ENCODE measurements at places on chromosomes 16 and 17.

GRCh38 chr16:2739625-2740430 is 12.6 kb upstream of the SRRM2 start:
- DNase-seq: no peak

- no peak for DNase-seq
Measured at GRCh38 chr16:9772526-9773225, 409.6 kb downstream of the GRIN2A start.

DNA sequence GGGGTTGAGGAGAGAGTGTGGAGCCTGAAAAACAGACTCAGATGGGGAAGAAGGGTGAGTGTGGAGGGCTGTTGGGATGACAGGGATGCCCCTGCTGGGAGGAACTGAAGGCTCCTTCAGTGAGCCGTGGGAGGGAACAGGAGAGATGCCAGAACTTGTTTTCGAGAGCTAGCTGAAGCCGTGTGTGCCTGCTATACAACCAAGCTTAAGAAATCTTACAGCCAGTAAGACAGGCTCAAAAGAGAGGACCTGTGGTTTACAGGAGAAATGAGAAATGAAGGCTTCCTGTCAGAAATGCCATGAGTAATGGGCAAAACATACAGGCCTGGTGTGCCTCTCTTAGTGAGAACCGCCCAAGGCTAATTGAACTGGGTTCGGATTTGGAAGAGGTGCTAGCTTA is 99.6 kb downstream of the SPACA3 start:
- no peak for DNase-seq

DNA sequence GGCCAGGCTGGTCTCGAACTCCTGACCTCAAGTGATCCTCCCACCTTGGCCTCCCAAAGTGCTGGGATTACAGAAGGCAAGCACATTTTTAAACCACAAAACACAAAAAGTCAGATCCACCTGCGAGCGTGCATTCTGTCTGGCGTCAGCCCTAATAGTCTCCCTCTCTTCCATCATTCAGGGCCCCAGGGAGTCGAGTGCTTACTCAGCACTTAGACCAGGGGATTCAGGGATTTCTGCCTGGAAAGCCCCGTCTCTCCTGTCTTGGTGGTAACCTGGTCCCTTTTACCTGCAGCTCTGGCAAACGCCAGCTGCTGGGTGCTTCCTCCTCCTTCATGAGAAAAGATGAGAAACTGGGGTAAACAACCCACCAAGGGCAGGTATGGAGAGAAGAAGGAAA is 443.1 kb downstream of the SOX9 start:
- DNase-seq: no peak

DNA sequence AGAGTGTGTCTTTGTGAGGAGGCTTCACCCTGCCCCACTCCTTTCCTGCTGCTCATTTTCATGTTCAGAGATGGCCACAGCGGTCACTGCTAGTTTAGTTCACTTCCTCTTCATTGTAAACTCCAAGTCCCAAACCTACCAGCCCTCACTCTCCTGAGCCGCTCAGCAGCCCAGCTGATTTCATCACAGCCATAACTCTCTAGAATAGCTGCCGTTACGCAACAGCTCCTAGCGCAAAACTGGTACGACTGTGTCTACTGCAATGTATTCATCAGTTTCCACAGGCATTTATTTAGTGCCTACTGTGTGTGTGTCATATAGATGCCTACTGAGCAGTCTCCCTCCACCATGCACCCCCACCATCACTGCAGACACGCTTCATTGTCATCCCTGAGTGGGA is 233.5 kb upstream of the RPL38 start:
- DNase-seq: no peak

- no peak for DNase-seq
Measured at GRCh38 chr17:44323359-44324091, 1.1 kb downstream of the SLC25A39 start.

DNA sequence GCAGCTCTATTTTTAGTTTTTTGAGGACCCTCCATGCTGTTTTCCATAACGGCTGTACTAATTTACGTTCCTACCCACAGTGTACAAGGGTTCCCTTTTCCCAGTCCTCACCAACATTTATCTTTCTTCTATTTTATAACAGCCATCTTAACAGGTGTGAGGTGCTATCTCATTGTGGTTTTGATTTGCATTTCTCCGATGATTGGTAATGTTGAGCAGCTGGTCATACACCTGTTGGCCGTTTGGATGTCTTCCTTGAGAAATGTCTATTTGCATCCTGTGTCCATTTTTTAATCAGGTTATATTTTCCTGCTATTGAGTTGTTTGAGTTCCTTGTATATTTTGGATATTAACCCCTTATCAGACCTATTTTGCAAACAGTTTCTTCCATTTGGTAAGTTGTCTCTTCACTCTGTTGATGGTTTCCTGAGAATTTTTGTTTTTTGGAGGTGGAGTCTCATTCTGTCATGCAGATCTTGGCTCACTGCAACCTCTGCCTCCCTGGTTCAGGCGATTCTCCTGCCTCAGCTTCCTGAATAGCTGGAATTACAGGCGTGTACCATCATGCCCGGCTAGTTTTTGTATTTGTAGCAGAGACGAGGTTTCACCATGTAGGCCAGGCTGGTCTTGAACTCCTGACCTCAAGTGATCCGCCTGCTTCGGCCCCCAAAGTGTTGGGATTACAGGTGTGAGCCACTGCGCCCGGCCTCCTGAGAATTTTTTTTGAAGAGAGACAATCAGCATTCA is 279.6 kb downstream of the SNX29 start:
- DNase-seq: no peak

GRCh38 chr16:75519175-75519574 is 16.7 kb downstream of the CHST5 start:
- no peak for DNase-seq

GRCh38 chr16:30725418-30725792 is 22.8 kb upstream of the PHKG2 start:
- no peak for DNase-seq

- no peak for DNase-seq
Measured at GRCh38 chr17:3897731-3898130, 4.9 kb upstream of the CAMKK1 start.

GRCh38 chr17:70207184-70207583 is 37.9 kb downstream of the KCNJ2 start:
- DNase-seq: no peak

GRCh38 chr17:14622615-14623101 is 321.8 kb downstream of the HS3ST3B1 start:
- DNase-seq: no peak

DNA sequence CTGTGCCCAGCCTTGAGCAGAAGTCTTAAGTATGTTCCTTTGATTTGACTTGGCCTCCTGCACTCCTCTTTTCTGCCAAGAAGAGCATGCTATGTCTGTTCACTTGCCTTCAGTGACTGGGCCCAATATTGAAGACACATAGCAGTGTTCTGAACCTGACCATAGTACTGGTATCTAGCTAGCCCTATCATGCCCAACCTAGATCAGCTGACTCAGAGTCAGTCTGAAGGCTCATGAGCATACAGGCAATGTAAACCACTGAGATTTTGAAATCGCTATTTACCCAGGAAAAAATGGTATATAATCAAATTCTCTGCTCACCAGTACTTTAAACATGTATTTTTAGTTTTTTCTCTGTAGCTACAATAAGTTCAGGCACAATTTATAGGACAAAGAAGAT is 129.4 kb downstream of the TANC2 start:
- DNase-seq: no peak

DNA sequence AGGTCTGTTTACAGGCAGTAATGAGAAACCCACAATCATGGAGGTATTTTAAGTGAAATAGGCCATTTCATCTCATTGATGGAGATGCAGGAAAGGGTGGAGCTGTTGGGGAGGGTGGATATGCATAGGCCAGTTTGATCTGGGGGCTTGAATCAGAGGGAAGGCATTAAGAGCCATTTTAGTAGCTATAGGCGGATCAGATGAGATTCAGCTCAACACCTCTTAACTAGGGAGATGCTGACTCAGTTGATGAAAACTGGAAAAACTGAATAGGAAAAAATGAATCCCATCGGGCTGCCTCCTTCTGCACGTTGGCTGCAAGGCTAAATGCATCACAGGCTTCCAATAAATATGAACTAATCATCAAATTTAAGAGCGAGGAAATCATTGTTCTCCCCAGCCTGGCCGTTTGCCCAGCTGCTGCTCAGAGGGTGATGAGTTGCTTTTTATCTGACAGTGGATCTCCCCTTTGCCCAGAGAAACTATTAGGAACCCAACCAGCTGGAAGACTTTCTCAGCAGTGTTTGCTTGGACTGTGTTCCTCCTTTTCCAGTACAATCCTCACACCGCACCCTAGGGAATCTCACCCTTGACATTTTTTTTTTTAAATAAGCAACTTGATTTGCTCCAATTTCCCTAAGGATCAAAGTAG is 149.6 kb downstream of the SOX9 start:
- DNase-seq: peak; percentile 77

DNA sequence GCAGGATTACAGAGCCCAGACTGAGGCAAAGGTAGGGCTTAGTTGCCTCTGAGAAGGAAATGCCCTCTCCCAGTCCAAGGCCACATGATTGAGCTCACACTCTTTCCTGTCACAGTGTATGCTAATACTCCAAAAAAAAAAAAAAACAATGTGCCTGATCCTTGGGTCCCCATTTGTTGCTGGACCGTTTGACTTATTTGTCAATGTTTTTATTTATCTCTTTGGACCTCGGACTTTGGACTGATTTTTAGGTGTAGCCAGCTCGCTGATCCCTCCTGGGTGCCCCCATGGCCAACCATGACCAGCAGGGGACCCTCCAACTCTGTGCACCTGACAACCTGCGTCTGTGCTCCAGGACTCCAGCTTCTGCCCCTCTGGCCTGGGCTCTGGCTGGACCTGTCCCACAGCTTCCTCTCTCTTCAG is 622 bp upstream of the CCL16 start:
- no peak for DNase-seq

GRCh38 chr16:67846320-67847063 is at the start of gene NUTF2:
NUTF2 (plus strand) TSS chr16:67846933; CDS start chr16:67865131, 18,198 bp downstream.
- peak; percentile 93 for DNase-seq

GRCh38 chr17:699345-699744 is 15.3 kb downstream of the VPS53 start:
- no peak for DNase-seq

GRCh38 chr17:59769887-59770286 is 62.4 kb downstream of the VMP1 start:
- DNase-seq: no peak

GRCh38 chr17:15973834-15974233 is 25.7 kb downstream of the ZSWIM7 start:
- no peak for DNase-seq

DNA sequence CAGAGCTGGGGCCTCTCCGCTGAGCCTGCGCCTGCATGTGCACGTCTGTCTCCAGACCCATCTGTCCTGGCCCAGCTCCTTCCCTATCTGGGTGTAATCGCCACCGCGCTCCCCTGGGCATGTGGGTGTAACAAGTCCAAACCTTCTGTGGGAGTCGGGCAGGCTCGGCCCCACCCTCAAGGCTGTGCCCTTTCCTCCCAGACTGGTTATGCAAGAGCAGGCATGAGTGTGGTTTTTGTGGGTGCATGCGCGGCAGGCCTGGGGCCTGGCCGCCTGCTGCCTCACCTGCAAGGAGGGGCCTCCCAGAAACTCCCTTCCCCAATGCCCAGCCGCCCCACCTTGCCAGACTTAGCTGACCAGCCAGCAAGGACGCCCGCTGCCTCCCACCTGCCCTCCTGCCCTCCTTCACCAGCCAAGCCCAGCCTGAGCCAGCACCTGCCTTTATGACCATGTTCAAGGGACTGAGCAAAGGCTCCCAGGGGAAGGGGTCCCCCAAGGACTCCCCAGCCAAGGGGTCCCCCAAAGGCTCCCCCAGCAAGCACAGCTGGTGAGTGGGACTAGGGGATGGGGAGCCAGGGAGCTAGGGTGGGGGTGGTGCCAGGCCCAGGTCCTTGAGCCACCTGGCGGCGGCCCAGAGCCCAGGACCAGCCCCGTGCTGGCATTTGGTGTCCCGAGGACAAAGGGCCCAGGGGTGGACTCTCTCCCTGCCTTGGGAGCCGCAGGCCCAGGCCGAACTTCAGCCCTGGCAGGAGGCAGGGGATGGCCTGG is at the start of gene EVPLL:
Gene EVPLL, plus strand, starts transcription at position 342 of the 768 bp plus-strand sequence. CDS start 3,160 bp downstream, outside the sequence.
- DNase-seq: no peak

DNA sequence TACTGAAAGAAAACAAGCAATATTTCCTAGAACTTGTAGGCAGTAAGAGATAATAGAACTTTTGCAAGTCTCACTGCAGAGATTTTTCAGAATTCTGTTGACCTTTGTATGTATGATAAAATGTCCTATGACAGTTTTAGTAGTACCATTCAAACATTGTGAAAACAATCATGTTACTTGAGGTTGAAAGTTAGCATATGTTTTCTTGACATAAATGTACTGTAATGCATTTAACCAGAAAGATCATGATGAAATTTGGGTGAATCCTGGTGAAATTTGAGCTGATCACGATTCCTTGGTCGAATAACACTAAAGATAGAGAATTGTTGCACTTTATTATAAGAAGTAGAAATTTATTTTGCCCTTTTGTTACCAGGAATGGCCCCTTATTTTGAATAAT is 85.7 kb downstream of the TAOK1 start:
- DNase-seq: no peak

GRCh38 chr17:7477392-7478275 is 1.8 kb downstream of the ZBTB4 start:
- no peak for DNase-seq

- DNase-seq: no peak
Measured at GRCh38 chr17:39138431-39139160, 12.8 kb downstream of the PLXDC1 start.

- DNase-seq: no peak
Measured at GRCh38 chr17:58822148-58823050, 66.7 kb downstream of the PPM1E start.
